ENCODE measurements at places on chromosomes 16 and 17.

DNA sequence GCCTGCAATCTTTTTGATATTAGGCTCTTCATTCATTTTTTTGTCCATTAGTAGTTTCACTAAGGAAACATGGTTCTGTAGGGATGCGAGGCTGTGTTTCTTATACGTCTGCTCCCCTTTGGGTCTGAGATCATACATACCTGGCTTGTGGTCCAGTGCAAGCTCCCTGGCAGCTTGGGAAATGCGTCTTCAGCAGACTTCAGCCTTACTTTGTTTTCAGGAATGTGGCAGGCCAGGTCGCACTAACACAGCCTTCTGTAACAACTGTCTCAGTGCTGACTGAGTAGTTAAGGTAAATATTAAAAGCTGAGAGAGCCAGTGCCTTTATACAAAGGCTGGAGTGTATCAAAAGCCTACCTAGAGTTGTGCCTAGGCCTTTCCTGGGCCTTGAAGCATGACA, 970.5 kb upstream of the EEF2KMT start:
- DNase-seq = no peak

- DNase-seq = no peak
Measured at GRCh38 chr17:76538281-76538931, 897 bp upstream of the CYGB start.

DNA sequence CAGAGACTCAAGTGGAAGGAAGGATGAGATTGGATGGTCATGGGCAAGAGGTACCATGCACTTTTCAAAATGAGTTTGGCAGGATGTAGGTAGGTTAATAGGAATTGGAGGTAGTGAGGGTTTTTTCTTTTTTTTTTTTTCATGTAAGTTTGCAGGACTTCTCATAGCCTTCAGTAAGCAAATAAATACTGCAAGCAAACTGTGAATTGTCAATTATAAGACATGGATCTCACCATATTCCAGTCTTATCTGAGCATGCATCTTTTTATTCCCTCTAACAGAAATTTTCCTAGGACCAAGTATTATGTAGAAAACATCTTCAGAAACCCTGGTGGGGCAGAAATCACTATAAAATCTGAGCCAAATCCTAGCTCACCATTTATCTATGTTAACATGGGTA, 584.6 kb upstream of the CDH5 start:
- DNase-seq = no peak

GRCh38 chr17:4733073-4733531, 1.9 kb downstream of the MED11 start:
- no peak for DNase-seq

DNA sequence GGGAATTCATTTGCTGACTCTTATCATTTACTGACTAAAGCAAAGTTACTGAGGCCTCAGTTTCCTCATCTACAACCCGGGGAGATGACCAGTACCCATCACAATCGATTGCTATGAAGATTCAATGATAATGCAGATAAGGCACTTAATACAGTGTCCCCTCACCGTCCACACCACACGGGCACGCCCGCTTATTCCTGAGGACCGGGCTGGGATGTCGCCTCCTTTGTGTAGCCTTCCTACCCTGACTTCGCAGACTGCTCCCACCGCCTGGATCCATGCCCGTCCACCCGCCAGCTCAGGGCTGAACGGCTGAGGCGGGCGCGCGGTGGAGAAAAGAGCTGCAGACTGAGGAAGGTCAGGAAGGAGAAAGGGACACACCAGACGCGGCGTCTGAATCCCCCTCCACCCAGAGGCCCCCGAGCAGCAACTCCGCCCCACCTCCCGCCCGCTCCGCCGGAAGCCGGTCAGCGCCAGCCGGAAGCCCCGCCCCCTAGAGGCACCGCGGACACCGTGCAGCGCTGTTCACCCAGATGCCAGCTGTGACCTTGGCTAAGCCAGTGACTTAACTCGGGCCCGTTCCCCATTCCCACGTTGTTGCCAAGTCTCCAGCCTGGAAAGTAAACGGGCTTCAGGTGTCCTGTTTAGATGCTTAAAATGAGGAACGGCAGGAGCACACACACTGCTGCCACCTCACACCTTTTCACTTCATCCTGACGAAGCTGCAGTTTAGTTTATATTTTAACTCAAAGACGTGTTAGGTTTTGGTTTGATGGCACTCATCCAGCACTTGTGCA, at the start of gene KRABD2:
TSS of gene KRABD2 (minus strand) at position 434 of the 797 bp plus-strand sequence.
- DNase-seq = peak; percentile 93

GRCh38 chr17:2803971-2804370, 7.7 kb downstream of the RAP1GAP2 start:
- no peak for DNase-seq

- no peak for DNase-seq
Measured at GRCh38 chr17:18181358-18181757, 2.3 kb upstream of the ALKBH5 start.

DNA sequence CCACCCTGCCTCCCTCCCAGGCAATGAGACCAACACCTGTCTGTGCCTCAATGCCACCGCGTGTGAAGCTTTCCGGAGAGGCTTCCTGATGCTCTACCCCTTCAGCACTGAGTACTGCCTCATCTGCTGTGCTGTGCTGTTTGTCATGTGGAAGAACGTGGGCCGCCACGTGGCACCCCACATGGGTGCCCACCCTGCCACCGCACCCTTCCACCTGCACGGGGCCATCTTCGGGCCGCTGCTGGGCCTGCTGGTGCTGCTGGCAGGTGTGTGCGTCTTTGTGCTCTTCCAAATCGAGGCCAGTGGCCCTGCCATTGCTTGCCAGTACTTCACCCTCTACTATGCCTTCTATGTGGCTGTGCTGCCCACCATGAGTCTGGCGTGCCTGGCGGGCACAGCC, 10.9 kb downstream of the OTOP3 start:
- no peak for DNase-seq

DNA sequence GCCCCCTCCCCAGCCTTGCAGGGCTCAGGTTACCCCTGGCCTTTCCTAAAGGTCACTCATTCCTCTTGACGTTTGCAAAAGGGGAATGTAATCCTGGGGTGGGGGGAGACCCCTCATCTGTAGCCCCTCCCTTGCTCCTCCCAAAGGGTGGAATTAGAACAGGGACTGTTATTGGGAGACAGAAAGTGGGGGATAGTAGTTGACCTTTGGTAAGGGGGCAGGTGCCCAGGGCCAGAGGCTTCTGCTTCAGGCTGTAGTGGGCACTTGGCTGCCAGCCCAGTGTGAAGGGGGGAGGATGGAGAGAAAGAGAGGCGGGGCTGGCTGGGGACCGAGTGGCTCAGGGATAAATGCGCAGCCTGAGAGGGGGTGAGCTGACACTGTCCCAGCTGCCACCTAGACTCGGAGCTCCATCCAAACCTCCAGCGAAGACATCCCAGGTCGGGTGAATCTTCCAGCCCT, at the start of gene ENO3:
TSS of gene ENO3 (plus strand) at position 374 of the 459 bp plus-strand sequence. CDS start 711 bp downstream, outside the sequence.
- DNase-seq = no peak

DNA sequence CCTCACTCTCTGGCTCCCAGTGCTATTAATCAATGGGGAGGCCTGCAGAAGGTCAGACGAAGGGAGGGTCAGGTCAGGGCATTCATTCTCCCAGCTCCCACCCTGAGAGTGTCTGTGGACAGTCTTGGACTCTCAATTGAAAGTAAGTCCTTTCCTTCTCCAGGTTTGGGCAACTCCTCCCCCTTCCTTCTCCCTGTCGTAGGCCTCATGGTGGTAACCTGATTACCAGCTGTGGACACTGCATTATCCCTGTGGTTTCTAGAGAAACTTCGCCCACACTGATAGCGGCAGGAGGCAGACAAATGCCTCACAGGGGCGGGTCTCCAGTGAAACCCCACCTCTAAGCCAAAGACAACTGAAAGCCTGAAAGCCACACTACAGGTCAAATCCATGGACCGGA, 57.7 kb upstream of the SLC25A19 start:
- DNase-seq = no peak

DNA sequence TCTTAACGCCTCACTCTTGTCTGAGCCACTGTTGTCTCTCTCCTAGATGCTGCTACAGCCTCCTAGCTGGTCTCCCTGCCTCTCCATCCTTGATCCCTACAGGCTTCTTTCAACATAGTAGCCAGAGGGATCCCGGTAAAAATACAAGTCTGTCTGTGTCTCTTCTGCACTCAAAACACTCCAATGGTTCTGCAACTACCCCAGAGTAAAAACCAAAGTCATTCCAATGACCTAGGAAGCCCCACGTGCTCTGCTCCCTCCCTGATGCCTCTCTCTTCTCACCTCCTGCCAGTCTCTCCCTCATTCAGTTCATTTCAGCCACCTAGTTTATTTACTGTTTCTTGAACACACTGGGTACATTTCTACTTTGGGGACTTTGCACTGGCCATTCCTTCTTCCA, 135.2 kb downstream of the NPIPB5 start:
- no peak for DNase-seq

DNA sequence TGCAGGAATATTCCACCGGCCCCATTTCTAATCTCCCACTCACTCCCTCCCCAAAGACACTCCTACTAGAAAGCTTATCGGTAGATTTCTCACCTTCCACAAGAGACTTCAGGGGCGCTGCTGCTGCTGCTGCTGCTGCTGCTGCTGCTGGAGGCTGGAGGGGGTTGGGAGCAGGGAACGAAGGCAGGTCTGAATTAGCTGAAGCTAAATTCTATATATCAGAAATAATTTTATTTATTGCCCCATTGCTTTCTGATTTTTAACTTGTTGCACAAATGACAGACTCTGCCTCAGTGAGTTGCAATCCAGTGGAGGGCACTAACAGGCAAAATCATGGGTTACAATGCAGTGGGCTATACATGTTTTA, 25.8 kb upstream of the HLF start:
- DNase-seq = no peak

GRCh38 chr17:55873017-55873758, 122.3 kb downstream of the PCTP start:
- no peak for DNase-seq

DNA sequence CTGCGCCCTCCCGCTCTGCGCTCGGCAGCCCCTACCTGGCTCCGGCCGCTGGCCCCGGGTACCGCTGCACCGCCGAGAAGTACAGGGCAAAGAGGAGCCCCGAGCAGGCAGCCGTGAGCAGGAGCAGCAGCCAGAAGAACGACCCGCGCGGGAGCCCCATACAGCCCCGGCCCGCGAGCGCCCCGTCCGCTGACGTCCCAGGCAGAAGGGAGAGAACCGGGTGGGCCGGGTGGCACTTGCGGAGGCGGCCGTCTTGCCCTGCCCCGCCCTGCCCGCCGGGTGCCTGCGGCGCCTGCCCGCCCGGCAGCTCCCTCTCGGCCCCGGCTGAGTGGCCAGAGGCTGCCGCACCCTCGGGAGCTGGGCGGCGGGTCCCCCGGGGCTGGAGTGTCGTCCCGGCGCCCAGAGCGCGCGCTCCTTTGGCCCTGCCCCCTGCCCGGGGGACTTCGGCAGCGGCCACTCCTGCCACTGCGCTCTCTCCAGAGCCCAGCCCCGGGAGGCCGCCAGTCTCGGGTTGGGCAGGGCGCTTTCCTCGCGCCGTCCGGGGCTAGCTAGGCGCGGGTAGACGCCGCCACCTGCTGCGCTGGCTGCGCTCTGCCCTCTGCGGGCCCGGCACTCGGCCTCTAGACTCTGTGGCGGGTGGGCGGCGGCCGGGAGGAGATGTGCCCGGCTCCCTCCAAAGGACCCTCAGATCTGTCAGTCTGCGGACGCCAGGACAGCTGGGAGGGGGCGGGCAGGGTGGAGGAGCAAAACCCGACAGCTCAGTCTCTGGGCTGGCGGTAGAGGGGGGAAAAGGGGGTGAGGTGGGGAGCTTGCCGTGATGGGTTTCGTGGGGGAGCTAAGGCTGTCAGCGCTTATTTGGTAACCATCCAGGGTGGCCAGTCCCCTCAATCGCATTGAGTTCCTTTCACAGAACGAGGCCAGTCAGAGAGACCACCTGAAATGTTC, at the start of gene ST6GALNAC2:
TSS of gene ST6GALNAC2 (minus strand) at position 212 of the 945 bp plus-strand sequence. CDS start at position 160, 52 bp downstream.
- peak; percentile 41 for DNase-seq

DNA sequence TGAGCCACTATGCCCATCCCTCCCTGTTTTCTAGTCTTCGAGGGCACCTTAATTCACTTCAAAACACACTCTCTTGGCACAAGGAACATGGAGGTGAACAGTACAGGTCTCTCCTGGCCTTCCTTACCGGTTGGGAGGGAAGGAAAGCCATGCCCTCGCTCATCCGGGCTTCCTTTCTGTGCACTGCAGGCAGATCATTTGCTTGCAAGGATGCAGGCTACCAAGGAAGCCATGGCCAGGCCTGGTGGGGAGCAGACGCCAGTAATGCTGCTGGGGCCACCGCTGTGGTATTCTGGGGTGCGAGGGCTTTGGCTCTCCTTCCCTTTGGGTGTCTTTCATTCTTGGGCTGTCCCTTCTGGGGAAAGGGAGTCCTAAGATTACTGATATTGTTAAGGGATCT, 80.8 kb upstream of the DNAJA2 start:
- DNase-seq = no peak

DNA sequence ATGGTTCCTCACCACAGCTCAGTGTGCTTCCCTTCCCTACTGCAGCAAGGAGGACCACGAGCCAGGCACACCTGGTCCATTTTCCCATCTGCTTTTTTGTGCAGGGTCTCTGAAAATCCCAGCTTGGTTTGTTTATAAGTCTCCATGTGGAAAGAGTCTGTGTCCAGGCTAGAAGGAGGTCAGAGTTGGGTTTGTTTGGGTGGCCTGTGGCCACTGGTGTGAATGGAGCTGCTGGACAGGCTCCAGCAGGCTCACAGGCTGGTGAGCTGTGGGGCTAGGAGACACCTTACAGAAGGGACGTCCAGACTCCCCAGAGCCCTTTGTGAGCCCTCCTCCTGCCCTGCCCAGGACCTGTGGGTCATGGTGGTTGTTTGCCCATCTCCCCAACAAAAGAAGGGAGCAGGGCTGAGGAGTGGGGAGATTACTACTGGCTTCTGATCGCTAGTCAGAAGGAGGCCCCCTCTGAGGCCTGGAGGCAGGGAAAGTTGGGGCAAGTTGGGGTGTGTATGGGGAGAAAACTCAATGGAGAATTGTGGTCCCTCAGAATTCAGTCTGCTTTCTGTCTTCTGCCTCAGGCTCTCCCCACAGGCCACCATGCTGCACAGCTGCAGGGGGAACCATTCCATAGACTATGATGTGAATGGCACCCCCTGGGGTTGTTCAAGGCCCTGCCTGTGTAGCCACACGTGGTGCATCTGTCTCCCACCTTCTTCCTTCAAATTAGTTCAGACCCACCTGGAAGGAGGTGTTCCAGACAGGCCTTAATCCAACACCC, 4.1 kb downstream of the RARA start:
- no peak for DNase-seq

DNA sequence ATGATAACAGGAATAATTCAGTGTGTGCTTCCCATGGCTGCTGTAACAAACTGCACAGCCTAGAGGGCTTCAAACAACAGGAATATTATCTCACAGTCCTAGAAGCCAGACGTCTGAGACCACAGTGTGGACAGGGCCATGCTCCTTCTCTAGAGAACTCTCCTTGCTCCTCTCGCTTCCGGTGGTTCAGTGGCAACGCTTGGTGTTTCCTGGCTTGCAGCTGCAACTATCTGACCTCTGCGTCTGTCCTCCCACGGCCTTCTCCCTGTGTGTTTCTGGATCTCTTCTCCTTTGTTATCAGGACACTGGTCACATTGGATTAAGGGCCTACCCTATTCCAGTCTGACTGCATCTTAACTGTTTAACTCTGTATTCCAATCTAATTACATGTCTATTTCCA, 414.3 kb downstream of the MAF start:
- no peak for DNase-seq
